ENCODE measurements at places on chromosomes 7 and 10. TPM values are rescaled to one million over a fixed set of nuclear protein-coding genes. Genes with fewer than 3 reads are reported as not detected.

GRCh38 chr10:76976142-76976541, 661.5 kb downstream of the KCNMA1 start:
- no peak for DNase-seq
- no peaks in the 10 kb centered on the region for H3K27me3 ChIP-seq
- H3K4me1 ChIP-seq = peaks cover 36% of the 10 kb centered on the region
- H3K36me3 ChIP-seq = no peaks in the 10 kb centered on the region
- no peak overlapping the region for H3K4me3 ChIP-seq

PRR15 gene
- polyA plus RNA-seq = 30.2 TPM

GRCh38 chr10:3693022-3693697, 91.8 kb downstream of the KLF6 start:
- no peak for DNase-seq
- H3K36me3 ChIP-seq = no peaks in the 10 kb centered on the region
- H3K4me3 ChIP-seq = no peak overlapping the region

- no peaks in the 10 kb centered on the region for H3K4me1 ChIP-seq
- no peaks in the 10 kb centered on the region for H3K27me3 ChIP-seq
- H3K36me3 ChIP-seq = no peaks in the 10 kb centered on the region
These were observed 20.5 kb upstream of the DNAJB12 start for GRCh38 chr10:72375173-72375572.

DNA sequence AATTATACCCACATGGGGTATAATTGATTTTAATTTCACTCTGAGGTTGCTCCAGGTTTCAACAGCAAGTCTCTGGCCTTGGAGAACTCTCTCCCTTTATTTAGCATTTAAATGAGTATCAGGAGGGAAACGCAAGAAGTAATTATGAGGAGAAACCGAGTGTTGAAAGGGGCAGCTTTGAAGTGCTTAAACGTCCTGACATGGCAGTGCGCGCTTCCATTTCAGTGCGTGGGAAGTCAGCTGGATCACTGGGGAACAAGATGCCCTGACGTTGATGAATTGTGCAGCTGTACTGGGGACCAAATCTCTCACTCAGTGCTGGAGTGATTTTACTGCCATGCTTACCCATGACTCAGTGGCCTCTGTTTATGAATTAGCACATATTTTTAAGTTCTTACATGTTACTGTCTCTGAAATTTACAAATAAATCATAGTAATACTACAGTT, 106.0 kb upstream of the PRR15 start:
- H3K36me3 ChIP-seq = no peaks in the 10 kb centered on the region
- DNase-seq = no peak
- H3K4me3 ChIP-seq = no peak overlapping the region
- no peaks in the 10 kb centered on the region for H3K4me1 ChIP-seq
- H3K27me3 ChIP-seq = no peaks in the 10 kb centered on the region
- no peak overlapping the region for H3K27ac ChIP-seq

DNA sequence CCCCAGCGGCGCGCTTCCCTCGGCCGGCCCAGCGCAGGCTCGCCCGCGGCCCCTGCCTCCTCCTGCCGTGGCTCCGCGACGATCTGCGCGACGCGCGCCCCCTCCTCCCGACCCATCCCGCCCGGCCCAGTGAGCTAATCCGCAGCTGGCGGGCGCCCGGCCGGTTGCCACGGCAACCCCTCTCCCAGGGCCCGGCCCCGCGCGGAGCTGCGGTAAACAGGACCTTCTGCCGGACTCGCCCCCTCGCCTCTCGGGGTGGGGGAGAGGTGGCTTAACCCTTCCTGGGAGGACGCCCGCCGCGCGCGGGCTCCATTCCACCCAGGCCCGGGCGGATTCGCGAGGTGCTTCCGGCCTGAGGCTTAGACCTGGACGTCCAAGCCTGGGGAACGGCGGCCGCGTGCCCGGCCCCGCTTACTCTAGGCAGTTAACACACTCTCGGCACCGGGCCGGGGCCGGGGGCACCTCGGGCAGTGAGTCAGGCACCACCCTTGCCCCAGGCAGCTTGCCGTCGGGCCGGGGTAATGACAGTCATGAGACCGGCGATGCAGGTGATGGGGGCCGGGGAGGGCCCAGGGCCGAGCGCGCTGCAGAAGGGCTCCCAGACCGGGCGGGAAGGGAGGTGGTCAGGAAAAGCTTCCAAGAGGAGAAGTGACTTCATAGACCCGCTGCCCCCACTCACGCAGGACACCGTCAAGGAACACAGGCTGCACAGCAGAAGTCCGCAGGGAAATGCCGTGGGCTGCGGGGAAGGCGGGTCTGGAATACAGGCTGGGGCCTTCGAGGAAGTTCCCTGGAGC, at the start of gene DENND2A:
Gene DENND2A, minus strand, starts transcription at position 87 of the 797 bp plus-strand sequence. CDS start 38,416 bp downstream, outside the sequence.
- peak within 1 kb of the TSS; percentile 88 for H3K27ac ChIP-seq
- H3K4me1 ChIP-seq = peaks cover 25% of the 10 kb centered on the region
- peak; percentile 86 for DNase-seq
- H3K4me3 ChIP-seq = peak within 1 kb of the TSS; percentile 87
- H3K27me3 ChIP-seq = peaks cover 6% of the 10 kb centered on the region
- H3K36me3 ChIP-seq = no peaks in the 10 kb centered on the region

- no peaks in the 10 kb centered on the region for H3K36me3 ChIP-seq
- DNase-seq = no peak
- no peak overlapping the region for H3K4me3 ChIP-seq
These were observed 239.9 kb upstream of the ZNF32 start for GRCh38 chr10:43888586-43888985.

DNA sequence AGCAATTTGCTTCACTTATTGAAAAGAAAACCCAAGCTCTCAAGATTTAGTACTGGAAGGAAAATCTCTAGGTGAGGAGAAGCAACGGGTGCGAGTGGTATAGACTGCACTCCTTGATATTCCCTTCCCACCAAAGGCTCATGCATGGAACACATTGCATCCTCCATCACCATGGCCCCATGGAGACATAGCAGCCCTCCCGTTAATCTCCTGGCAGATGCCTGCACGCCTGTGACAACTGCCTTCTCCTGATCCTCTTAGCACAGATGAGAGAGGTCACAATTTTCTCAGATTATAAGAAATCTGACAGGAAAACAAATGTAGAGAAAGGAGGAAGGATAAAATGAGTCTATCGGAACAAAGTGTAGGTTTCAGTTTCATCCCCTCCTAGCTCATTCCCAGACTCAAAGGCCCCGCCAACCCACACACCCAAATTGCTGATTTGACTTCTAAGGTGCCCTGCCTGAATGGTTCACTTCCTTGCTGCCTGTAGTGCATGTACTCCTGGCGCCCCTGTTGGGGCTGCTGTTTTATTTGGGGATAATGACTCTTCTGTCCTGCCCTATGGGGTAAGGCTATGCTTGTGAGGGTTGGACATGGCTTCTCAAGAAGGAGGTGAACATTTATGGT, 50.0 kb downstream of the PLXNA4 start:
- H3K4me1 ChIP-seq = no peaks in the 10 kb centered on the region
- H3K27ac ChIP-seq = no peak overlapping the region
- H3K36me3 ChIP-seq = no peaks in the 10 kb centered on the region
- no peak for DNase-seq
- H3K4me3 ChIP-seq = no peak overlapping the region

DNA sequence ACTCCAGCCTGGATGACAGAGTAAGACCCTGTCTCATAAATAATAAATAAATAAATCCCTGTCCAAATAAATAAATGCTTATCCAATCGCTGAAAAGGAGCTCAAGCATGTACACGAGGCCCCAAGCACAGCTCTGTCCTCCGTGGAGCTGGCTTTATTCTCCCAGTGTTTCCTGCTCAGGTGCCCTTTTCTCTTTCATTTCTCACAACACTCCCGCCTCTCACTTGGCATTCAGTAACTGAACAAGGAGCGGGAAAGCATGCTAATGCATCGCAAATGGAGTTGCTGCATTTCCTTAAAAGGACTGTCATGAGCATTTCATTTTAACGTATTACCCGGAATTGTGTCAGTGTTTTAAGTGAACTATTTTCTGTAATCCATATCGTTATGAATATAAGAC, 210.9 kb upstream of the C7orf33 start:
- H3K4me3 ChIP-seq = no peak overlapping the region
- H3K36me3 ChIP-seq = no peaks in the 10 kb centered on the region

DNA sequence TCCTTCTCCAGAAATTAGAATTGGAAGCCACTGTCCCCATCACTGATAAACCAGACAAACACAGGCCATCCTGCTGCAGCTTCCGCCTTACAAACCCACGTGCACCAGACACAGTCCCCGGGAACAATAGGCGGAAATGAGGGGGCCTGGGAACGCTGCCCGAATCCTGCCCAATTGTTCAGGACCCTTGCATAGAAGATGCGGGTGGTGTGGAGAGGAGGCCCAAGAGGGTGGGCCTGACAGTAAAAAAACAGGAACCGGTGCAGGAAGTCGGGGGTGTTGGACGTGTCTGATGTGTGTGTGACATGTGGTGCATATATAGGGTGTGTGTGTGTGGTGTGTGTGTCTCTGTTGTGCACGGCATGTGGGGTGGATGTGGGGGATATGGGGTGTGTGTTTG, 26.5 kb upstream of the CHST15 start:
- no peak overlapping the region for H3K4me3 ChIP-seq
- no peak overlapping the region for H3K27ac ChIP-seq
- H3K4me1 ChIP-seq = no peaks in the 10 kb centered on the region
- no peaks in the 10 kb centered on the region for H3K36me3 ChIP-seq
- no peak for DNase-seq
- H3K27me3 ChIP-seq = no peaks in the 10 kb centered on the region

VSIR gene
- 45.5 TPM for polyA plus RNA-seq

DNA sequence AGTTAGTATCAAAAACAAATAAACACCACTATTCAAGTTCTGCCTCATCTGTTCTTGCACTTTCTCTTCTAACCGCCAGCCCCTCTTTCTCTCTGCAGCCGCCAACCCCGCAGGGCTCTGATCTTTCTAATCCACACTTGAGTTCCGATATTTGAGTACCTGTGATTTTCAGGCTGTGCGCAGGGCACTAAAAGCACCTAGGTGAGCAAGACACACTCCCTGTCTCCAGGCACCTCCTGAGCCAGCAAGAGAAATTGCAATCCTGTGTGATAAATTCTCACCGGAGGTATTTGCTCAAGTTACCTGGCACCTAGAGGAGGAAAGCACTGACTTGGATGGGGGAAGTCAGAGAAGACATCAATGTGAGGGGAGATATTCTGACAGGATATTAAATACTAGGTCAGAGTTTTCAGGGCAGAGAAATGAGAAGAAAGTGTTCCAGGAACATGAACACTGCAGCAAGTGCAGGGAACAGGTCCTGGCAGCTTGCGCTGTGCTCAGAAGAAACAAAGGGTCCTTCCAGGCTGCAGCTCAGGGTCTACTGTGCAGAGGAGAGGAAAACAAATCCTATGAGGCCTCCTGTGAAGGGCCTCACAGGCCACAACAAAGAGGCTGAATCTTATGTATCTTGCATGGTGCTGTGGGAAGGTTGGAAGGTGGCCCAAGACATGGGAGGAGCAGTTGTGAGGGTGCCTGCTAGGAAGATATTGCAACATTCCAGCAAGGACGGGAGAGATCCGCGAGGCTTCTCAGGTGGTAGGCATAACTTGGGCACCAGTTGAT, 568.7 kb upstream of the MGMT start:
- H3K4me3 ChIP-seq = no peak overlapping the region
- H3K27me3 ChIP-seq = peaks cover 29% of the 10 kb centered on the region
- DNase-seq = no peak
- H3K27ac ChIP-seq = peak overlapping the region; percentile 18

DNA sequence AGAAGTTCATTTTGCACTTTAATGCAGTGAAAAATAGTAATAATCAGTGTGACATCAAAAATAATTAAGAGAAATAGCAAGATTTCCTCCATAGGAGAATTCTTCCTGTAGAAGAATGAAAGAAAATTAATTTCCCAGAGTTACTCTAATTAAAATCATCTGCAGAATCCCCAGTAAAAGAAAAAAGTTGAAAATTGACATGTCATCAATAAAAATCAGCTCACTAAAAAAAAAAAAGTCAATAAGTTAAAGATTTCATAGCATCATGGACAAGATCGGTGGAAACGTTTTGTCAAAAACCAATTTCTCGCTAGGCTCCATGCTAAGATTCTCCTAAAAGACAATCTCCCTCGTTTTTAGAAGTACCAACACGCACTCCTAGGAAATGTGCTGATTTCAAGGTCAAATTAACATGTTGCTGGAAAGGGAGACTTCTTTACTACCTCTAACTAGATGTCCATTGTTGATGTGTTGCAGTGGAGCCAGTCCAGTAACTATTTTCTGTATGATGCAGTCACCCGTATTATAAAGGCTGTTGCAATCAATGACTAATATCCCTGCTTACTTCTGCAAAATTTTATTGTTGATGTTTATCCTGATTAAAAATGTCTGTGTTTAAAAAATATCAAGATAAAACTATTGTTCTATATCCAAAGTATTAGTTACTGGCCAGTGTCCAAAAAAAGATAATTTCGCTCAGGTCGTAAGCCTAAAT, 591.9 kb upstream of the MGMT start:
- peak overlapping the region; percentile 33 for H3K27ac ChIP-seq
- no peaks in the 10 kb centered on the region for H3K4me1 ChIP-seq
- DNase-seq = no peak
- no peaks in the 10 kb centered on the region for H3K36me3 ChIP-seq
- H3K4me3 ChIP-seq = no peak overlapping the region
- no peaks in the 10 kb centered on the region for H3K27me3 ChIP-seq

GRCh38 chr7:101859411-101860106, 42.1 kb downstream of the CUX1 start:
- peak overlapping the region; percentile 49 for H3K27ac ChIP-seq
- no peaks in the 10 kb centered on the region for H3K36me3 ChIP-seq
- DNase-seq = no peak
- H3K4me3 ChIP-seq = no peak overlapping the region
- H3K4me1 ChIP-seq = peaks cover 34% of the 10 kb centered on the region
- H3K27me3 ChIP-seq = no peaks in the 10 kb centered on the region

- no peak for DNase-seq
- H3K4me1 ChIP-seq = peaks cover 42% of the 10 kb centered on the region
- H3K4me3 ChIP-seq = no peak overlapping the region
- H3K36me3 ChIP-seq = no peaks in the 10 kb centered on the region
- H3K27ac ChIP-seq = no peak overlapping the region
These were observed 138.9 kb downstream of the ARHGAP22 start for GRCh38 chr10:48465860-48466521.

DNA sequence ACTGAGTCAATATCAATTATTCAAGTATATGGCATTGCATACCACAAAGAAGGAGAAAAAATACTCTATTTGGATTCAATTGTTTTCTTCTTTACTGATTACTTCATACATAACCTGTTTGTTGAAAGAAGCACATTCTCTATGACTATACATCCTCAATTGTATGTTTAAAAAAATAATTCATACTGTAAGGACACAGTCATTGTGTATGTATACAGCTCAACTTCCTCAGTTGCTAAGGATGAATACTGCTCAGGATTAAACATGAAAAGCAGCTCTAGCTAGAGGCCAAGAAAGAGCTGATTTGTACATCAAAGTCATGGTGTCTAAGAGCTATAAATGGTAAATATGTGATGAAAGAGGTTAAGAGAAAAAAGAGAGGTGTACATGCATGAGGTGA, 15.8 kb upstream of the BPGM start:
- H3K27ac ChIP-seq = no peak overlapping the region
- DNase-seq = no peak
- no peak overlapping the region for H3K4me3 ChIP-seq

Measured in hepatocyte (in vitro differentiated cells).